Bronchial epithelial cell (primary cell): ENCODE measurements at places on chromosomes 13 and 19. TPM values are rescaled to one million over a fixed set of nuclear protein-coding genes. Genes with fewer than 3 reads are reported as not detected.

DNA sequence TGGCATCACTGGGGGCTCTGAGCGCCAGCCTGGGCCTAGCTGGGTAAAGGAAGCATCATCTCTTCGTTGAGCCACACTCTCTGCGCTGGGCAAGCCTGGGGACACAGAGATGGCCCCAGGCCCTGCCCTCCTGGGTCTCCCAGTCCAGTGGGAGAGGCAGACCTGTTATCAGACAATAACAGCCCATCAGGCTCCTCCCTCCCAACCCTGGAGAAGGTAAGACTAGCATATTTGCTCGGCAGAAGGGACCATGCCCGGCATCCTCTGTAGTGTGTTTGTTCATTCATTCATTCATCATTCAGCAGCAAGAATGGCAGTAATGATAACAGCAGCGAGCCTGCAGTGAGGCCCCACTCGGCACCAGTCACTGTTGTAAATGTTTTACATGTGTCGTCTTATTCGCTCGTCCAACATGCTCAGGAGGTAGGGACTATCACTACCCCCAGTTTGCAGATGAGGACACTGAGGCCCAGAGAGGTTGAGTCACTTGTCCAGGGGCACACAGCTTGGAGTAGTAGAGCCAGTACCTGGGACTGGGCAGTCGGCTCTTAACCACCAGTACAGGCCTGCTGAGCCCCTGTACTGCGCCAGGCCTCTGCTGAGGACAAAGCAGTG lies 33.2 kb downstream of the PAK4 start:
- no peak for DNase-seq

DNA sequence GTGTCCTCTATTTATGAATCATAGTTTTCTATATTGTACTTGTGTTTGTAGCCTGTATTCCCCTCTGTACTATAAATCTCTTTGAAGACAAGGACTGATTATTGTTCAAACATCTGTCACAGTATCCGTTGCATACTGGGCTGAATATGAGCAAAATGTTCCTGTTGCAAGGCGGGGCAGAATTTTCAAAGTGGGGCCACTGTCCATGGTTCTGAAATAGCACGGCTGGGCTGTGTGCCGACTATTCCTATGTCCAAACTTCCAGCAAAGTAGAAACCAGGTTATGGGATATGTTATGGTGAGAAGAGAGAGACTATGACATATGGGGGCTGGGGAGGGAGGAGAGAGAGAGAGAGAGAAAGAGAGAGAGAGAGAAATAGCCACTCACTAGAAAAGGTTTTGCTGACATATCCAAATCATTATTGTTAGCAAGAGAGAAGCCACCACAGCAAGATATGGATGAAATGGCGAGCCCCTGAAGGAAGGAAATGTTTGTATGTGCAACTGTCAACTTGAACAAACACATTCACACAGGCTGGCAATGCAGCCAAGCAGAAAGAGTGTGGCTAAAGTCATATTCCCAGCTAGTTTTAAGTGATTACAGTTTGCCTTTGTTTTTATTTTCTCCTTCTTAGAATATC lies 107.0 kb upstream of the GPR12 start:
- peak; percentile 8 for DNase-seq

GRCh38 chr13:98598043-98598442 lies 21.1 kb upstream of the STK24 start:
- DNase-seq = no peak

- DNase-seq = no peak
Observed at GRCh38 chr19:2724148-2724557, 3.0 kb upstream of the DIRAS1 start.

GRCh38 chr19:54937926-54938325 lies 9.4 kb downstream of the NLRP7 start:
- DNase-seq = no peak

DNA sequence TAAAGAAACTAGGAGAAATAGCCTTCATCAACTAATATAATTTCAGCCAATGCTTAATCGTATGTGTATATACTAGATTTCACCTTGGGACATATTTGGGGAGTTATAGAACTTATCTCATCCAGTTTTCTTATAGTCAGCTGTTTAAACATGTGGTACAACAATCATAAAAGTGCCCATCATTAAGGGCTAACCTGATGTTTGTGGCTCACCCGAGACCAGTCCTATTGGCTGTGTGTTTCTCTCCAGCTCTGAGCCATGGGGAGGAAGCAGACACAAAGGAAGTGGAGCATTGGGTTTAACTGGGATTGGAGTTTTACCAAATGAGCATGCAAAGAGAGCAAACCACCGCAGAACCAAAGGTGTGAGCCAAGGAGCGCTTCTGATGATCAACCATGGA lies 114.3 kb upstream of the KLF12 start:
- no peak for DNase-seq

DNA sequence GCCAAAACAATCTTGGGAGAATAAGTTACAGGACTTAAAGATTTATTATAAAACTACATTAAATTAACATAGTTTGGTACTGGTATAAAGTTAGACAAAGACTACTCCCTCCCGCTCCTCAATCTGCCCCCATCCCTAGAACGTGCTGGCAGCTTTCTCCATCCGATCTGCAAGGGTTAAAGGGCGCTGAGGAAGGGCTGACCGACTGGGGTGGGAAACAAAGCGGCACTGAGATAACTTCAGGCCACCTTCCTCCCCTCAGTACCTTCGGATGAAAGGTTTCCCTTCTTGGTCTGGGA lies 790 bp upstream of the SUGT1 start:
- DNase-seq = no peak

SOX21 gene
- total RNA-seq = 1.1 and 3.1 TPM in 2 replicates

GPC5 gene
- under 0.01 and 1.8 TPM in 2 replicates for total RNA-seq

DNA sequence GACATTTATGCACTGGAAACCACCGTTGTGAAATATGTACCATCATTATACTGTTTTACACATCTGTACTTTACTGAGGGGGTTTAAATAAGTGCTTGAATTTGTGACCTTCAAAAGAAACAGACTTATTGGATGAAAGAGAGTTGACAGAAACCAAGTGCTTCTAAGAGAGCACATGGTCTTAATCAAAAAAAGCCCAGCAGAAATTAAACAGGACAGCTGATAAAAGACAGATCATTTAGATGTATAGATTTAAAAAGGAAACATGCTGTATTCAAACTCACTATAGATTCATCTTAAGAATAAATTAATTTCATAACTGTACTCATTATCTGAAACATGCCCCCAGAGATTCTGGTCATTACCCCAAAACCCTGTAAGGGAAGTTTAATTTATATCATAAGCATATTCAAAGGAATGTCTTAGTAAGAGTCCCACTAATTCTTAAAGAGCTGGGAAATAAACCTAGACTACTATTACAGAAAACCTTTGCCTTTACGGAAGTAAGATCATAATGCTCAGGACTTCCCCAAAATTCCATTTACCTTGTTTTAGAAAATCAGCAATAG lies 421.8 kb downstream of the DCT start:
- DNase-seq = no peak

GRCh38 chr13:113751491-113751890 lies 7.5 kb upstream of the TMEM255B start:
- DNase-seq = no peak
